ENCODE measurements at places on chromosomes 4 and X. TPM values are rescaled to one million over a fixed set of nuclear protein-coding genes. Genes with fewer than 3 reads are reported as not detected.

Gene STARD8
- total RNA-seq, result 24.2 TPM

Gene GALNTL6
- 0.22 TPM for total RNA-seq

GRCh38 chr4:144739511-144740033 lies 93.6 kb downstream of the HHIP start:
- DNase-seq, result no peak

DNA sequence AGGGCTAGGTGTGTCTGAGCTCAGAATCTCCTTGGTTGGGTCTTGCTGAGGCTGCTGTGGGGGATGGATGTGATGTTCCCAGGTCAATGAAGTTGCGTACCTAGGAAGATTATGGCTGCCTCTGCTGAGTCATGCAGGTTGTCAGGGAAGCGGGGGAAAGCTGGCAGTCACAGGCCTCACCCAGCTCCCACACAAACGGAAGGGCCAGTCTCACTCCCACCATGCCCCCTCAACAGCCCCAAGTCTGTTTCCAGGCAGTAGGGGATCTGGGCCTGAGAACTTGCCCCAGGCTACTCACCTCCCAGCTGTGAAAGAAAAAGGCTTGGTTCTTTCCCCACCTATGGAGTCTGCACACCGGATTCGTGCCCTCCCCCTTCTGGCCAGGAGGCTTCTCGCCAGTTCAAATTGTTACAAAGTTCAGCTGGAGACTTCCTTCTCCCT lies 72.9 kb downstream of the WDR44 start:
- no peak for DNase-seq

Gene GDPD2
- total RNA-seq, result 0.22 TPM

All from sciatic nerve (tissue), 2 donors.